M059J (cell line): ENCODE measurements at places on chromosomes 11 and 22. TPM values are rescaled to one million over a fixed set of nuclear protein-coding genes. Genes with fewer than 3 reads are reported as not detected.

GRCh38 chr11:27296497-27296896 lies 66.5 kb downstream of the CCDC34 start:
- DNase-seq = peak; percentile 76

- DNase-seq = no peak
Measured at GRCh38 chr11:43581370-43582023, 99.0 kb upstream of the HSD17B12 start.

DNA sequence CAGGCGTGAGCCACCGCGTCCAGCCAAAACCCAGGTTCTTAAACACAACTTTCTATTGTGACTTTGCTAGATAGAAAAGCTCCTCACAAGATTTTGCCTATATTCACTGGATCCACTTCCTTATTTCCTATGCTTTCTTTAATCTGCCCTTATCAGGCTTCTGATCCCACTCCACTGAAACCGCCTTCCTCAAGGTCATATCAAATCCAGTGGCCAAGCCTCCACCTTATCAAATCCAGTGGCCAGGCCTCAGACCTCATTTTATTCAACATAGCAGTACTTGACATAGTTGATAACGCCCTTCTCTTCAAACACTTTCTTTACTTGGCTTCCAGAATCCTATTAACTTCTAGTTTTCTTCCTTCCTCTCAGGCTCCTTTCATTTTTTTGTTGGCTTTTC lies 29.5 kb downstream of the DIXDC1 start:
- DNase-seq = no peak

The SIAE gene
- 14.9 and 18.0 TPM in 2 replicates for total RNA-seq

DNA sequence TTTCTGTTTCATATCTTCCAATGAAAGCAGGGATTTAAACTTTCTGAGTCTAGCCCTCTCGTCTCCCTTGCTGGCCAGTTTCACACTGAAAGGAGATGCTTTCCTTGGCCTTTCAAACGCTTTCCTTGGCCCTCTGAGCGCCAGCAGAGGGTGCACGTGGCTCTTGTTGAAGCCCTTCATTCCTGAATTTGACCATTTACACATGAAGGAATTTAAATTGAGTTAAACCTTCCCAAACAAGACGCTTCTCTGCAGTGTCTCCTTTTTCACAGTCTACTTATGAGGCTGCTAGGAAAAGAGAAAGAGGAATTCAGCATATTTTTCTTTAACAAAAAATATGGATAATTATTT lies 21.6 kb downstream of the NNMT start:
- peak; percentile 40 for DNase-seq

DNA sequence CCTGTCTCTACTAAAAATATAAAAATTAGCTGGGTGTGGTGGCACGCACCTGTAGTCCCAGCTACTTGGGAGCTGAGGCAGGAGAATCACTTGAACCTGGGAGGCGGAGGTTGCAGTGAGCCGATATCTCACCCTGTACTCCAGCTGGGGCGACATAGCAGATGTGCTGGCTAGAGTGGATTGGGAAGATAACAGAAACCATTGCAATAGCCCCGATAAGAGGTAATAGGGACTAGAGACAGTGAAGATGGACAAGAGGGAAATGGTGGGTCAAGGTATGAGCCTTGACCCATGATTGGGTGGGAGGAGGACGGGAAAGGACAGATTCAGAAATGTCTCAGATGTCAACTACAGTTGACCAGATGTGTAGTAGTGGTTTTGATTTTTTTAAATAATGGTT lies 6.1 kb downstream of the SWAP70 start:
- DNase-seq = no peak
